Left ventricle myocardium inferior (tissue), 1 donor: ENCODE measurements at places on chromosomes 7 and 10. TPM values are rescaled to one million over a fixed set of nuclear protein-coding genes. Genes with fewer than 3 reads are reported as not detected.

PGAM2 gene
- 671 TPM for total RNA-seq

DNA sequence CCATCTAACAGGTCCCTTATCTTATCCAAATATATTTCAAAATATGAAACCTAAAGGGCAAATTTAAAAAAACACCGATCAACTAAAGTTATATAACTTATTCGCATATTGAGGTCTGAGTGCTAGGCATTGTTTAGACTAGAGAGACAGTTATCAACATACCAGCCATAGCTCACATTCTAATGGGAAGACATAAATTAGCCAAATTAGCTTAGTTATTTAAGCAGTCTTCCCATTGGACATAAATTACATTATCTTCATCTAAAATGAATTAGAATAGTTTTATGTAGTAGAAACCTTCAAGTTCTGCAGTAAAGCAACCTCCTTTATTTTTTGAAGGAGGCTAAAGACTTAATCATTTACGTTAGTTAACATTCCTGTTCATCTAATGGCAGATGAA is 17.4 kb downstream of the KIF5B start:
- no peak for DNase-seq

NAT16 gene
- not detected for total RNA-seq

DNA sequence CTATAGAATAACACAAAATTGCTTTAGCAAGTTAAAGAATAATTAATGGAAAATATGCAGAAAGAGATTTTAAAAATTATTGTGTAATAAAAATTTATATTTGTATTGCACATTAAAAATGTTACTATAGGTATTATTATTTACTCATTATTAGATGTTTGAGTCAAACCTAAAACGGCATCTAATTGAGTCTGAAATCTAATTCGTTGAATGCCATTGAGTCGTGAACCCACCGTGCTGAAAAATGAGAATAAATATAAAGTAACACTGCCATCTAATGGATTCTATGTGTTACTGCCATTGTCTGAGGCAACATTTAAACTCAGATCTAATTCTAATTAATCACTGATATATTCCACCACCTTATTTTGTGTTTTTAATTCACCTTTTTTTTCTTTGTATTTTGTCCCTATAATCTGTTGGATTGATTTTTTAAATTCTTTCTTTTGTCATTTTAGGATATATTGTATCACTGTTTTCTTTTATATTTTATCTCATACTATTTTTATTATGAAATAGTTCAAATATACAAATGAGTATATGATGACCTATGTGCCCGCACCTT is 62.2 kb downstream of the SAMD9 start:
- no peak for DNase-seq
